T-helper 17 cell (primary cell): ENCODE measurements at places on chromosomes 2 and 18. TPM values are rescaled to one million over a fixed set of nuclear protein-coding genes. Genes with fewer than 3 reads are reported as not detected.

- DNase-seq, result no peak
Observed at GRCh38 chr2:100119235-100119634, 23.2 kb downstream of the AFF3 start.

- no peak for DNase-seq
Observed at GRCh38 chr2:187081461-187081860, 232.5 kb upstream of the ZSWIM2 start.

- DNase-seq, result no peak
Observed at GRCh38 chr2:88521445-88522073, 69.1 kb upstream of the FOXI3 start.

- DNase-seq, result no peak
Observed at GRCh38 chr2:6934345-6934744, 17.1 kb downstream of the RNF144A start.

- no peak for DNase-seq
Observed at GRCh38 chr2:196295005-196295404, 123.6 kb upstream of the STK17B start.

- DNase-seq, result no peak
Observed at GRCh38 chr2:207227062-207227748, 61.5 kb upstream of the KLF7 start.

DNA sequence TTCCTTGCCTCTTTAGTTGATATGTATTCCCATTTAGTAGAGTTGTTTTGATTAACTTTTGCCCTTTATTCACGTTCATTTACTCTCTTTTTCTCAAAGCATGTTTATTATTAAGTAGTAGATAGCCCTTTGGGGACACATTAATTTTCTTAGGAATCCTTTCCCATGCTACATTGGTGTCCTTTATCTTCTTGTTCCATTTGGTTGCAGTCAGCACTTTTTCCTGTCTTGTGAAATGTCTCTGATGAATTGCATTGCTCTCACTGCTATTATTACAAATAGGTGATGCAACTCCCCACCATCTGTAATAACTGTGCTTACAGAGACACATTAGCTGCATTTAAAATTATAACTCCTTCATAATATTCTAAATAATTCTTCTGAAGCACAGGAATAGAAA, 428.5 kb upstream of the CNTNAP5 start:
- DNase-seq, result no peak

GRCh38 chr18:13320891-13321425, 102.4 kb downstream of the LDLRAD4 start:
- no peak for DNase-seq

- no peak for DNase-seq
Observed at GRCh38 chr18:42281851-42282250, 326.8 kb downstream of the PIK3C3 start.

DNA sequence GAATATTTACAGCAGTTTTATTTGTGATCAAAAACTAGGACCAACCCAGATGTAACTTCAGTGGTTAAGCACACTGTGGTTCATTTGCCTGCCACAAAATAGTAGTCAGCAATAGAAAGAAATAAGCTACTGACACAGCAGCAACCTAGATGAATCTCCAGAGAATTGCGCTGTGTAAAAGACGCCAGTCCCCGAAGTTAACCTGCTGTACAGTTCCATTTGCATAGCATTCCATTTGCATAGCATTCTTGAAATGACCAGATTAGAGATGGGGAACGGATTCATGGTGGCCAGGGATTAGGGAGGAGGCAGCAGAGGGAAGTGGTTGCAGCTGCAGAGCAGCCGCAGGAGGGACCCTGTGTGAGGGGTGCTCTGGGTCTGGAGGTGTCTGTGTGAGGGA, 39.3 kb upstream of the NFATC1 start:
- no peak for DNase-seq

GRCh38 chr18:53819671-53820070, 404.8 kb downstream of the MBD2 start:
- DNase-seq, result no peak

DNA sequence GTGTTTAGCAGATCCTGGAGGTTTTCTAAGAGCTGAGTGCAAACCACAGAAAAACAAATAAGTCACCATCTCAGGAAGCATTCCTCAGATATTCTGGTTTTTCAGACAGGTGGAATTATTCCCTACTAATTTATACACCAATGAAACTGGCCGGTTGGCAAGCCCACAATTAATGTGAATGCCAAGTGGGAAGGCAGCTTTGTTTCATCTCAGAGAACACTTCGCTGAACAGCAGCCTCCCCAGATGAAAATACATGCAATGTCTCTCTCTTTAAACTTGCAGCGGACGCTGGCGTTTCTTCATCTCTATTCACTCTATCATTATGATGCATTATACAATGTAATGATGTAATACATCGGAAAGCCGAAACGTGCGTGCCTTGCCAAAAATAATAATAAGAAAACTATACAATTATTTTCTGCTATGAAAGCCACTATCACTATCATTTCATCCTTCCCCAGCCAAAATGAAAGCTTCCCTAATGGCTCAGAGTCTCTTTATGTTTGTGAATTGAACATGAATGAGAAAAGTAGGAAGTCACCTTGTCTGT, 649.4 kb downstream of the BCL11A start:
- DNase-seq, result no peak

DNA sequence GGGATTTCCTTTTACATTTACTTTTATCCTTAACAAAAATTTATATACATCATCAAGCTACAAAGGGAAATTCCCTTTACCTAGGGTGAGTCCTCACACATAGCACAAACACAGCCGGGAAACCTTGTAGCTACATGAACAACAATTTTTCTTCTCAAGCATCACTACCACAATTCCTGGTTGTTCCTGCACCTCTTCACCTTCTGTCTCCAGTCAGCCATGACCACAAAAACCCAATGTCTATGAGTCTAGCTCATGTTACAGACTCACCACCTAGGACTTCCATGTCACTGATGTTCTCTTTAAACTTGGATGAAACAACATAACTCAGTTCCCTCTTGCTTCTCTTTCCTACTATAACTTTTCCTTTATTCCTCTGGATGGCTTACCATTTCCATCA, 460.4 kb downstream of the MBD2 start:
- DNase-seq, result no peak

GRCh38 chr2:930935-931334, 19.7 kb upstream of the SNTG2 start:
- DNase-seq, result no peak

GRCh38 chr18:71760541-71760940, 783.6 kb downstream of the CBLN2 start:
- no peak for DNase-seq

- no peak for DNase-seq
Observed at GRCh38 chr2:2232167-2232566, 98.9 kb downstream of the MYT1L start.

- no peak for DNase-seq
Observed at GRCh38 chr18:43819397-43819796, 542.1 kb upstream of the SYT4 start.

DNA sequence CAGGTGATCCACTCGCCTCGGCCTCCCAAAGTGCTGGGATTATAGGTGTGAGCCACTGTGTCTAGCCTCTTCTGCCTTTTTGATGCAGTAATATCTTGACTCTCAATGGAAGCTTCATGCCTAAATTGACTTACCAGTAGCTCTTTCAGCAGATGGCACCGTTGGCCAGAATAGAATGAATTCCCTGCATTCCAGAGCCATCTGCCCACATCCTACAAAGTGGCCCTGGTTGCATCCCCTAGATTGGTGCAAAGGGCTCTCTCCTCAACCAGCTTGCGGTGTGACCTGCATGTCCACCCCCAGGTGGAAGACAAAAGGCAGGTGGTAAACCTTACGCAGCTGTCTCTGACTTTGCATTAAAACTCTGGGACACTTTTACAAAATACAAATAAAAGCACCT, 4.4 kb upstream of the PARD6G start:
- DNase-seq, result no peak

DNA sequence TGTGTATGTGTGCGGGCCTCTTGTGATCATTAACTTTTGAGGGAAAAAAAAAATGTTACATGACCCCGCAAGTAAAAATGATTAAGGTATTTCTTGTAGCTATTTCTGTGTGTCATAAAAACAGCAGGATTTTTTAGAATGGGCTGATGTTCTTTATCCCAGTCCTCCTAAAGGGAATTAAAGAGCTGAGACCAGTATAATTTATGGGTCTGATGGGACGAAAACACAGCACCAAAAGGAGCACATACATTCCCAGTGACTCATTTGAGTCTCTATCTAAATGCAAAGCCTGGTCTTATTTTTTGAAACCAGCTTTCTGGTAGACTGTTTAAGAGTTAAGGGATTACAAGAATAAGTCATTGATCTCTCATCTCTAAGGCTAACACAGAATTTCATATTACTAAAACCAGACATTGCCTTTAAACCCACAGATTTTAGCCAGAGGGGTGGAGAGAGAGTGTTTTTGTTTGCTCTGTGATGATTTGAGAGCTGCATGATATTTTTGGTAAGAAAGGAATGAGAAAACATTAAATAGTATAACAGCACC, 342.3 kb upstream of the EPHA4 start:
- DNase-seq, result no peak

DNA sequence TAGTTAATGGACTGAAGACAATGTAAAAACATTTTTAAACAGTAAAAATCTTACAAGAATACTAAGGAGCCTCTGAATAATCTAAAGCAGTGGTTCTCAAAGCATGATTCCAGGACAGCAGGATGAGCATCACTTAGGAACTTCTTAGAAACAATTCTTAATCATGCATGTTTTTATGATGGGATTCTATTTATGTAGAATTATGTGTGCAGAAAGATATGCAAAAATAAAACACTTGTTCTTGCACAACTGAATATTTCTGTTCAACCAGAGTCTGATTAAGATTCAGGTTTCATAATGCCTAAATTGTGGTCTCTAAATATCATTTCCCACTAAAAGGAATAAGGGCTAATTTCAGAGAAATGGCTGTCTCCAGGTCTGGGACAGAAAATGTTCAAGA, 69.2 kb upstream of the MTIF2 start:
- DNase-seq, result no peak

GRCh38 chr2:97808816-97809215, 95.4 kb downstream of the ZAP70 start:
- no peak for DNase-seq

- DNase-seq, result no peak
Observed at GRCh38 chr18:77135339-77136075, 2.9 kb upstream of the MBP start.

DNA sequence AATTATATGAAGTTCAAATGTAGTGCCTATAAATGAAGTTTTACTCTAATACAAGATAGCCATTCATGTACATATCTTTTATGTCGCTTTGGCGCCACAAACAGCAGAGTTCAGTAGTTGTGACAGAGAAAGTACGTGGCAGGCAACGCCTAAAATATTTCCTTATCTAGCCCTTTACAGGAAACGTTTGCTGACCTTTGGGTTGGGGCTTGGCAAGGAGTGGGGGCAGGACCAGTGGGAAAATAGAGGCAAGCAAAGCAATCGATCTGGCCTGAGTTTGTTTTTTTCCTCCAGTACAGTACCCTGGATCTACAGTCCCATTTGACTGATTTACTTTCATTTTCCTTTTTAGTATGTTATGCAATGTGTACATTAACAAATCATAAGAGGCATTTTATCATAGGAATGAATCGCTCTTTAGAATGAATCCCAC, 13.1 kb downstream of the CCDC68 start:
- no peak for DNase-seq

GRCh38 chr2:144215701-144216675, 303.9 kb downstream of the ZEB2 start:
- DNase-seq, result no peak

DNA sequence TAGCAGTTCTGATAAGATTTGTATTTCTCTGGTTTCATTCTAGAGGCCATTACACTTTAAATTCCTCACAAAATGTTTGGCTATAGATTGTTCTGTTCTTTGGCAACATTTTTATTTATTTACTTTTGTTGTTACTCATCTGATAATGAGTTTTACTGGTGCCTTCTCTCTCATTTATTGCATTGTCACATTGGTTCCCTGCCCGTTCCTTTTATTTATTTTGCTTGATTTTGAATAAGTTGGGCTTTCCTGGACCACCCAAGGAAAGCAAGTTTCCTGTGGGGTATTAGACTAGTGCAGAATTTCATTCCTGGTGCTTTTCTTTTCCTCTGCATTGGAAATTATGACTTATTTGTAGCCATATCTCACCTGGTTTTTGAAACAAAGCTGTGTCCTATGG, 232.0 kb downstream of the SOCS6 start:
- no peak for DNase-seq

GRCh38 chr2:219575566-219576504, 3.7 kb downstream of the INHA start:
- no peak for DNase-seq

GRCh38 chr18:37336568-37337285, 228.9 kb downstream of the CELF4 start:
- DNase-seq, result no peak

DNA sequence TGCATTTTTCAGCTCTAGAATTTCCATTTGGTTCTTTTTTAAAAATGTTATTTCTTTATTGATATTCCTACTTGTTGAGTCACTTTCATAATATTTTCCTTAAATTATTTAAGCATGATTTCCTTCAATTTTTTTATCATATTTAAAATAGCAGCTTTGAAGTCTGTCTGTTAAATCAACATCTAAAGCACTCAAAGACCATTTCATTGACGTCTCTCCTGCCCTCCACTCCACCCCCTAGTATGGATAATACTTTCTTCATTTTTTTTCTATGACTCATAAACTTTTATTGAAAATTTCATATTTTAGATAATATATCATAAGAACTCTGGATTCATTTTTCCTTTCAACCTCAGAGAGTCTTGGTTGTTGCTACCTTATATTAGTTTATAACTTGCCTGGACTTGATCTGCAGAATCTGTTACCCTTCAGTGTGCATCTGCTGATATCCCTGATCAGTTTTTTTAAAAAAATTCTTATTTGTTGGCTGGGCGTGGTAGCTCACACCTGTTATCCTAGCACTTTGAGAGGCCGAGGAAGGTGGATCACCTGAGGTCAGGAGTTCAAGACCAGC, 59.0 kb upstream of the ZNF396 start:
- no peak for DNase-seq

DNA sequence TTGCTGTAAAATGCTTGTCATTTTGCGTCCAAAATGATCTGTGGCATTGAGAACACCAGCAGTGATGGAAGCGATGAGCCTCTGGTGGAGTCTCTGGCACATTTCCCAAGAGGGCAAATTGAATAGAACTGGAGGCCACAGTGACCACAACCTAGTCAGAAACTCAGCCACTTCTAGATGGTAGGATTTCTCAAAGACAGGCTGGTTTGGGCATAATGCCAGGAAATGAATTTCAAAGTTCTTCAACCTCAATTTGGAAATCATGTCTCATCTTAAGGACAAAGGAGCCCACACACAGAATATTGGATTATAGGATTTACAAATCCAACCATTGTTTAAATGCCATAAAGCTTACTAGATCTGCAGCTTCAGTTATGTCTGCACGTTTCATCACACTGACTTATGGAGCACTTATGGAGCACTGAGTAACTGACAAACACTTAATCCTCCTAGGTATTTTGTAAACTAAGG, 132.1 kb downstream of the COL6A3 start:
- DNase-seq, result no peak

FARSB gene
- total RNA-seq, result 12.5 TPM

TMEM169 gene
- total RNA-seq, result 2.2 TPM

C2orf68 gene
- 37.3 TPM for total RNA-seq

LAMA3 gene
- total RNA-seq, result 0.07 TPM

TUBA3D gene
- total RNA-seq, result not detected

GNLY gene
- total RNA-seq, result 9.9 TPM

ANO7 gene
- 0.20 TPM for total RNA-seq

SPP2 gene
- total RNA-seq, result not detected

GCFC2 gene
- 17.1 TPM for total RNA-seq

LIMS4 gene
- 1.4 TPM for total RNA-seq

HOXD10 gene
- not detected for total RNA-seq

RTP5 gene
- total RNA-seq, result not detected

CHST9 gene
- total RNA-seq, result not detected

TET3 gene
- 22.5 TPM for total RNA-seq

SERPINB10 gene
- total RNA-seq, result not detected
